ENCODE measurements at places on chromosomes 3 and 15. TPM values are rescaled to one million over a fixed set of nuclear protein-coding genes. Genes with fewer than 3 reads are reported as not detected.

The PRICKLE2 gene
- 0.26 TPM for total RNA-seq

- no peaks in the 10 kb centered on the region for H3K36me3 ChIP-seq
- DNase-seq, result no peak
- H3K27ac ChIP-seq, result no peak overlapping the region
- no peaks in the 10 kb centered on the region for H3K4me1 ChIP-seq
- no peak overlapping the region for H3K4me3 ChIP-seq
These were observed 14.4 kb downstream of the ABHD17C start for GRCh38 chr15:80709542-80709941.

DNA sequence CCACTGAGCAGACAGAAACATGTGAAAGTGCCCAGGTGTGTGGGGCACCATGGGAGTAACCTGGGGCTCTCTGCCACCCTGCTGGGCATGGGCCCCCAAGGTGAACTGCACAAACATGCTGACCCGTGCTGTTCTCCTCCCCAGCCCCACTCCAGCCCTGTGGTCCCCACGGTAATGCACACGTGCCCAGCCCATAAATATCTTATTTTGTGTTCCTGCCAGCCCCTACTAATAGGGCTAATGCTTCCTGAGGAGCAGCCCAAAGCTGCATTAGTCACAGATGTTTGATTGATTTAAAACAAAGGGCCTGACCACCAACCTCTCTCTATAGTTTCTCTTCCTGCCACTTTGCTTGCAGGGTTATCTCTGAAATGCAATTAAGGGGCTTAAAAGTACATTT lies 95.4 kb downstream of the ABHD5 start:
- no peaks in the 10 kb centered on the region for H3K4me1 ChIP-seq
- no peaks in the 10 kb centered on the region for H3K27me3 ChIP-seq
- no peak for DNase-seq
- no peak overlapping the region for H3K27ac ChIP-seq
- H3K36me3 ChIP-seq, result no peaks in the 10 kb centered on the region

DNA sequence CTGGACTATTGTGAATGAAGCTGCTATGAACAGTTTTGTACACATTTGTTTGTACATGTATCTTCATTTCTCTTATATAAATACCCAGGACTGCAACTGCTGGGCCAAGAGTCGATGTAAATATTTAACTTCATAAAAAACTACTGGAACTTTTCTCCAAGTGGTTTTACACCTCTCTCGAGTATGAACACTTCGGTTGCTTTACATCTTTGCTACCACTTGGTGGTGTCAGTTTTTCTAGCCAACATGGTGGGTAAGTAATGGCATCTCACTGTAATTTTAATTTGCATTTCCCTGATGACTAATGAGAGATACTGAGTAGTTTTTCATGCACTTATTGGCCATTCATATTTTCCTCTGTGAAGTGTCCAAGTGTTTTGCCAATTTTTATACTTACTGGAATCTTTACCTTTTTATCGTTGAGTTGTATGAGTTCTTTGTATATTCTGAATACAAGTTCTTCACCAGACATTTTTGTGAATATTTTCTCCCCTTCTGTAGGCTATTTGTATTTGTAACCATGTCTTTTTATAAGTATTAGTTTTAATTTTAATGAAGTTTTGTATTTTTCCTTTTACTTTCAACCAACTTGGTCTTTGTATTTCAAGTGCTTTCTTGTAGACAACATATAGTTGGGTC lies 44.4 kb downstream of the PCOLCE2 start:
- DNase-seq, result no peak
- no peaks in the 10 kb centered on the region for H3K36me3 ChIP-seq
- no peaks in the 10 kb centered on the region for H3K4me1 ChIP-seq
- no peak overlapping the region for H3K4me3 ChIP-seq

DNA sequence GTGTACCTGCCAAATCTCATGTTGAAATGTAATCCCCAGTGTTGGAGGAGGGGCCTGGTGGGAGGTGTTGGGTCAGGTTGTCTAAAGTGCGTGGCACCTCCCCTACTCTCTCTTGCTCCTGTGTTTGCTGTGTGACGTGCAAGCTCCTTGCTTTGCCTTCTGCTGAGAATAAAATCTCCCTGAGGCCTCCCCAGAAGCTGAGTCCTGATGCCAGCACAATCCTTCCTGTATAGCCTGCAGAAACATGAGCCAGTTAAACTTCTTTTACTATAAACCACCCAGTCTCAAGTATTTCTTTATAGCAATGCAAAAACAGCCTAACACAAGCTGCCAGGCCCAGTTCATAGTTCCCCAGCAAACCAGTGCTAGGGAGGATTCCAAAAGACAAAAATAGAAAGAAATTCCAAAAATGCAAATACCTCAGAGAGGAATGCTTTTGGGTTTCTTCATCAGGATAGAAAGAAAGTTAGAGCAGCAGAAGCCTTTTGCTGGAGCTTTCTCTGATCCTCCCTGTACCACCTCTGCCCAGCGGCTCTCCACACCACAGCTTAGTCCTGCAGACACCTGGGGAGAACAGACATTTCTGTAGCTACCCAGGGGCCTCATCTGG lies 25.9 kb upstream of the CDV3 start:
- no peak for DNase-seq
- H3K4me3 ChIP-seq, result no peak overlapping the region
- H3K36me3 ChIP-seq, result no peaks in the 10 kb centered on the region
- no peaks in the 10 kb centered on the region for H3K27me3 ChIP-seq
- peaks cover 13% of the 10 kb centered on the region for H3K4me1 ChIP-seq

DNA sequence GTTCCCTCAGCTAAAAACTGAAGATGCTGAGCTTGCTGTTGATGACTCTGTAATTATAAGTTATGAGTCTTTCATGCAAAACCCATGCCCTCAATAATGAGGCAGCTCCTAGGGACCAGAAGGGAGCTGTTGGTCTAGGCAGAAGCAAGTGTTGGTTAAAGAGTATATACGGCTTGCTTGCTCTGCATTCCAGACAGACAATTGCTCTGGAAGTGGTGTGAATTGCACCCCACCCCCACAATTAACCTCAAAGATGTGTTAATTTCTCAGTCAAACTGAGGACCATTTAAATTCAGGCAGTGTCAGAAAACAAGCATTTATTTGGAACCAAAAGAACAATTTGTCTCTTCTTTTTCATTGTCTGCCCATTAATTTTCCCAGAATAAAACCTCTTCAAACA lies 163.5 kb upstream of the EOMES start:
- no peak for DNase-seq
- H3K27ac ChIP-seq, result no peak overlapping the region
- no peaks in the 10 kb centered on the region for H3K36me3 ChIP-seq
- H3K27me3 ChIP-seq, result peaks cover 5% of the 10 kb centered on the region
- no peaks in the 10 kb centered on the region for H3K4me1 ChIP-seq
- no peak overlapping the region for H3K4me3 ChIP-seq

DNA sequence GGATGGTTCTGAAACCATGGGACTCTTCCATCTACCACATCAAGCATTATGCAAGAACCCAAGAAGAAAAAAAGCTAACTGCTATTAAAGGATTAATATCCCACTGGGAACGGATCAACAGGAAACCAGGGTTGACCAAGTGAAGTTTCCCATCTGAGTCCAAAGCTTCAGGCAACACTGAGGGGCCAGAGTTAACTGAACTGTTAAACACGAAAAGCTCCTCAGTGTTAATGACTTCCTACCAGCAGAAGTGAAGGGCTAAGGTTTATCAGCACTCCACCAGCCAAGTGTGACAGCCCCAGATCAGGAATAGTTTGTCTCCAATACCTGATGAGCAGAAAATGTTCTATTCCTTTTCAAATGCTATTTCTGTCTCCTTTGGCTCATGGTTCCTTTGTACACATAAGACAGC lies 36.7 kb downstream of the PTPN9 start:
- no peaks in the 10 kb centered on the region for H3K36me3 ChIP-seq
- no peak overlapping the region for H3K27ac ChIP-seq
- peaks cover 15% of the 10 kb centered on the region for H3K4me1 ChIP-seq
- H3K4me3 ChIP-seq, result no peak overlapping the region

- H3K36me3 ChIP-seq, result peaks cover 6% of the 10 kb centered on the region
- peaks cover 26% of the 10 kb centered on the region for H3K4me1 ChIP-seq
- no peak overlapping the region for H3K27ac ChIP-seq
- DNase-seq, result no peak
- no peak overlapping the region for H3K4me3 ChIP-seq
These were observed 44.8 kb downstream of the TBC1D2B start for GRCh38 chr15:78032671-78033070.

GRCh38 chr15:83193721-83194120 lies 13.9 kb downstream of the HDGFL3 start:
- no peaks in the 10 kb centered on the region for H3K27me3 ChIP-seq
- H3K4me3 ChIP-seq, result no peak overlapping the region

DNA sequence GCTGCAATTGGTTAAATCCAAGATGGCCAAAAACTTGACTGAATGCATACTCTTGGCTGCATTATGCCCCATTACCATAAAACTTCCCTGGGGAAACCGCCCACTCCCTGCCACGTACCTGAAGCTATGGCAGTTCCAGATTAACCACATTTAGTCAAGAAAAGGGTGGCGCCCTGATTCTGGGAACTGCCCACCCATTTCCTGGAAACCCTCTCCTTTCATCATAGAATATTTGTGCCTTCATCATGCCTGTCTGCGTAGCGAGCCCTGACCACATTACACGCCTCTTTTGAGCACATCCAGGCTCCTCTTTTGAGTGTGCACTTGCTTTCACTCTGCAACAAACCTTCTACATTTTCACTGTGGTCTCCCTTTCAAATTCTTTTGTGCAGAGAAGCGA lies 5.2 kb downstream of the LINS1 start:
- no peak overlapping the region for H3K4me3 ChIP-seq
- no peak overlapping the region for H3K27ac ChIP-seq
- peaks cover 9% of the 10 kb centered on the region for H3K4me1 ChIP-seq
- no peaks in the 10 kb centered on the region for H3K27me3 ChIP-seq
- no peak for DNase-seq

Data from Panc1 (cell line).